Mesenteric fat pad (tissue), 1 donor: ENCODE measurements at places on chromosomes 7 and 10. TPM values are rescaled to one million over a fixed set of nuclear protein-coding genes. Genes with fewer than 3 reads are reported as not detected.
A peak's percentile ranks its signal among the peaks of the same experiment; 100 is the strongest.

- DNase-seq: no peak
Observed at GRCh38 chr7:36746347-36746746, 22.1 kb upstream of the AOAH start.

The HPSE2 gene
- total RNA-seq: 1.9 TPM

The RPEL1 gene
- not detected for total RNA-seq

GRCh38 chr10:97895915-97896314, 46.3 kb downstream of the GOLGA7B start:
- DNase-seq: no peak

- DNase-seq: no peak
Observed at GRCh38 chr7:132352800-132353199, 223.5 kb downstream of the PLXNA4 start.

DNA sequence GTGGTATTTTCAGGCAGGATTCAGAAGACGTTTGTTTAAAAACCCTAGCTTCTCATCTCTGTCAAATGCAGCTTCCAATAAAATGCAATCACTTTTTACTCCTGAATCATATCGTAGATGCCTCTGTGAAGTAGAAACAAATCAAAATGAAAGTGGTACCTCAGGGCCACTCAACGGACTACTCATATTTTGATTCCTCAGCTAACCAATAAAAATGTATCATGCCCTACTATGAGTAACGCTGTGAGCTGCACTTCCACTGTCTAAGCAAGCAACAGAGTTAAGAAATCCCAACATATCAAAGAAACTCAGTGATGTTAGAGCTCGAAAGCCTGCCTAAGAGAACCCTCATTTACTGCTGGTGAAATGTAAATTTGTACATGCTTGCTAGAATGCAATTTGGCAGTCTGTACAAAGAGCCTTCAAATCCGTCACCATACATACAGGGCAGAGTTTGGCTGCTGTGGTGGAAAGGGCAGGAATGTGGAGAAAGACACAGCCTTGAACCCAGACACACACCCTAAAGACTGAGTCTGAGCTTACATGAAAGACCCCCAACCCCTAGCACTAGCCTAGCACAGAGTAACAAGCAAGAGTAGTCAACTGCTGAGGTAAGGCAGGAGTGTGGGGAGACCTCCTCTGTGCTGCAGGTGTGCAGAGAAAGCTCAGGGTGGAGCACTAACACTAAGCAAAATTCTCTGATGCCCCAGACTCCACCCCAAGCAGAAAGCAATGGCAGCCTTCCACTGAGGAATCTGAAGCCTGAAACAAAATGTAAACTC, 151.5 kb downstream of the ANK3 start:
- no peak for DNase-seq

GRCh38 chr10:112213836-112214235, 30.3 kb upstream of the GPAM start:
- DNase-seq: no peak

GRCh38 chr10:118373786-118374185, 31.7 kb upstream of the FAM204A start:
- no peak for DNase-seq

GRCh38 chr10:96700374-96701099, 19.8 kb downstream of the PIK3AP1 start:
- DNase-seq: no peak

DNA sequence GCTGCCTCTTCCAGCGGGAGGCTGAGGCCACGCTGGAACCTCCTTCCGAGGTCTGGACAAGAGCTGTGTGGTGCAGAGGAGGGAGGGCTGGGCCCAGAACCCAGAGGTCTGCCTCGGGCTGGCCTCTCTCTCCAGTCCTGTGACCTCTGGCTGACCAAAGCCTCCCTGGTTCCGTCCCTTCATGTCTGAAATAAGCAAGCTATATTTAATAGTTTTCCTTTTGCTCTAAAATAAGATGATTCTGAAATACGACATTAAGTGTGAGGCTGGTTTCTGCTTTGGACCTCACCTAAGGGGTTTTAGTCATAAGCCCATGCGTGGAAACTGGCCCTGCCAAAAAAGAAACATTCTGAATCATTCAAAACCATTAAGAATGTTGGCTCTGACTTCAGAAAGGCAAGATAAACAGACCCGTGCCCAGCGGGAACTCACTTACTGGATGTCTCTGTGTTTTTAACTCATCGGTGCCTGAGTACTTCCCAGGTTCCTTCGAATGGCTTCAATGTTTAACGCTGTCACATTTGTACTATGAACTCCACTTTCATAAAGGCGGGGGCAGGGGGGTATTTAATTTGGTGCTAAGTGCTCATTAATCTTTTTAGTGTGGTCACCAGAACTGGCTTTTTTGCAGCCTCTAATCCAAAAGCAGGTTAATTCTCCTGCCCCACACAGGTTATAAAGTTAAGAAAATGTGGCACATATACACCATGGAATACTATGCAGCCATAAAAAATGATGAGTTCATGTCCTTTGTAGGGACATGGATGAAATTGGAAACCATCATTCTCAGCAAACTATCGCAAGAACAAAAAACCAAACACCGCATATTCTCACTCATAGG, 157.5 kb upstream of the KLF14 start:
- no peak for DNase-seq

DNA sequence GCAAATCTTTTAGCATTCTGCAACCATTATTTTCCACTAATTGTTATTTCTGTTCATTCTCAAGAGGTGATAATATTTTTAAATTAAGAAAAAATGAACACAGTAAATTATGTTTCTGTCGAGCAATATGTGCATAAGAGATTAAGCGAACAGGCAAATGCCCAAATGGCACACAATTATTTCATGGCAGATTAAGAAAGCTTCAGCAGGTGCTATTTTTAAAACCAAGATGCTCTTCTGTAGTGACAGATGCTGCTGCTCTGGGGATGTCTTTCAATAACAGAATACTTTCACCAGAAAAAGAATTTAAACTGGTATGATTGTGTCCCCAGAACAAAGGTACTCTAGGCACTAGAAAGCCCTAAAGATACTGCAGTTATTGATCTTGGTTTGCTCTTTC, 412.7 kb upstream of the SORCS1 start:
- no peak for DNase-seq

- no peak for DNase-seq
Observed at GRCh38 chr10:48285710-48286109, 11.2 kb upstream of the FRMPD2 start.

- DNase-seq: peak; percentile 12
Observed at GRCh38 chr7:66119245-66119850, 4.7 kb downstream of the CRCP start.

DNA sequence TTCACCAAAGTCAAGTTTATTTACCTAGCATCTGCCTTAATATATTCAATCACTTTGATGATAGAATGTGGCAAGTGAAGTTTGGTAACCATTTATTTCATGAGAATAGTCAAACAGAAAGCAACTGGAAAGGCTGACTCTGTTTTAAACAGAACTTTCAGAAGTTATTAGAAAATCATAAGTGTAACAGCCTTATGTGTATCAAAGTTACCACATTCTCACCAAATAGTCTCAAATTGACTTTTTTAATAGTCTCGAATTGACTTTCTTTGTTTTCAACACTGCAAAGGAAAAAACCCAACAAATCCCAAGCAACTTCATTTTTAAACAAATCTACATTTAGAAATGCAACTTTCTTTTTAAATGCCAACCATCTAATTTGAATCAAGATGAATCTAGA, 29.5 kb downstream of the NAMPT start:
- DNase-seq: no peak

- no peak for DNase-seq
Observed at GRCh38 chr7:311131-311680, 21.2 kb downstream of the FOXL3 start.

GRCh38 chr7:46058086-46058823, 137.2 kb upstream of the IGFBP3 start:
- no peak for DNase-seq

DNA sequence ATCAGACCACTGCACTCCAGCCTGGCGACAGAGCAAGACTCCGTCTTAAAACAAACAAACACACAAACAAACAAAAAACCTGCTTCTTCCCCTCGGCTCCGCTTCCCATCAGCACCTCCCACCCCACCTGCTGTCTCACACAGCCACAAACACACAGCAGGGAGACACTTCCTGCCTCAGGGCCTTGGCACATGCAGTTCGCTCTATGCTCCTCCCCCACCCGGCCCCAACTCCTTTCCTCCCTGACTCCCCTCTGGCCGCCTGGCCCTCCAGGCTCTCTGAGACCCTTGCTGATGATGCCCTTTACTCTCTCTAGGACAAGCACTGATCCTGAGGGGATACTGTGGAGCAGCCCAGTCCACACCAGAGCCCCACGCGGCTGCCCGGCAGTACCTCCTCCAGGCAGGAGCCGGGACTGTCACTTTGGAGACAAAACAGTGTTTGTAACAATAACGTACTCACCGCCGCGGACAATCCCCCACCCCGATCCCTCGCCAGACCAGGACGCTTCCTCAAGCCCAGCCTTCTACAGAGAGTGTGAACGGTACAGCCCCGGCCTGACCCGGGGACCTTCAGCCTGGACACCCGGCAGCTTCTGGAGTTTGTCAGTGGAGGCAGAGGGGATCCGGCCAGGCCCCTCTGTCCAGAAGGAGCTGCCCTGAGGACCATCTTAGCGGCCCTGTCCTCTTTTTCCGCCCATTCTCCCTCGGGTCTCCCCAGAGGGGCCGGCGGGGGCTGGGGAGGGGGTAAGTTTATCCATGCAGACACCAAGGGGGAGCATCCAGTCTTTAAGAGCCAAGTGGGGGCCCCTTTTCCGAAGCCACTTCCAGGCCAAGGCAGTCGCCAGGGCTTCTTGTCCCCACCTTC, 50.0 kb upstream of the GTF2IRD1 start:
- DNase-seq: no peak

The STAG3 gene
- 0.45 TPM for total RNA-seq

DNA sequence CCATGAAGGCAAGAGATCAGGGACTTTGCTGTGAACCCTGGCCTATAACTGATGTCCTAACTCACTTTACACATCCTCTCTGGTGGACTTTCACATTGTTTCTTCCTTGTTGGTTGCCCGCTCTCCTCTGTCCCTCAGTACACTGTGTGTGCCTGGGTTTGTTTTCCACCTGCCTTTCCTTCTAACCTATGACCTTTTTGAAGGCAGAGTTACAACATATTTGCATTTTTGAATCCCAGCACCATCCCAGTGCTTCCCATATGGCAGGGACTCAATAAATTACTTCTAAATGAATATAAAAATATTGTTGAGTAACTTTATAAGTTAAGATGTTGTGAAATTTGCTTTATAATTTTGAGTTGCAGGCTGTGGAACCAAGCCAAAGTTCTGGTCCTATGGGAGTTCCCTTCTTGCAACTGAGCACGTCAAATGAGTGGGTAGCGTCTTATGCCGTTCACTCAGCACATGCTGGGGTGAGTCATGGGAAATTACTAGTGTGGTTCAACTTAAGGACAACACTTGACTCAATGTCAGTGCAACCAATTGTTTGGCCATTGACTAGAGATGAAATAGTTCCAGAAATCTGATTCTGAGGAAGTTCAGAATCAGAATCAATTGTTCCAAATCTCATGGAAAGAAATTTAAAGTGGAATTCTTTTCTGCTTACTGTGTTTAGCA, 250.9 kb downstream of the TWIST1 start:
- DNase-seq: no peak

DNA sequence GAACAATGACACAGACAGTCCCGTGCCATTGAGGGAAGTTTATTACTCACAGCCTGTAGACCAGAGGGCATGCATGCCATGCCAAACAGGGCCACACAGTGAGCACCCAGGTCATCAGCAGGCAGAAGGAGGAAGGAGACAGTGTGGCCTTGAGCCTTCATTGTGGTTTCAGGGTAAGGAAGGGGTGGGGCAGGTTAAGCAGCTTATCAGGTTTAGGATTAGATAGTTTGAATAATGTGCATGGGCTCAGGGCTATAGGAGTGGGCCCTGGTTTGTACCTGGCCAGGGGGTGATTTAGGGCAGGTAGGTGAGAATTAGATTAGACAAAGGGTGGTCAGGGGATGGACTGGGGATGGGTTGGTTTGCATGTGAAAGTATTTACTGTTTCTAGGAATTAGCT, 67.9 kb downstream of the ADCY1 start:
- peak; percentile 39 for DNase-seq

- no peak for DNase-seq
Observed at GRCh38 chr10:6464862-6465430, 115.1 kb downstream of the PRKCQ start.

DNA sequence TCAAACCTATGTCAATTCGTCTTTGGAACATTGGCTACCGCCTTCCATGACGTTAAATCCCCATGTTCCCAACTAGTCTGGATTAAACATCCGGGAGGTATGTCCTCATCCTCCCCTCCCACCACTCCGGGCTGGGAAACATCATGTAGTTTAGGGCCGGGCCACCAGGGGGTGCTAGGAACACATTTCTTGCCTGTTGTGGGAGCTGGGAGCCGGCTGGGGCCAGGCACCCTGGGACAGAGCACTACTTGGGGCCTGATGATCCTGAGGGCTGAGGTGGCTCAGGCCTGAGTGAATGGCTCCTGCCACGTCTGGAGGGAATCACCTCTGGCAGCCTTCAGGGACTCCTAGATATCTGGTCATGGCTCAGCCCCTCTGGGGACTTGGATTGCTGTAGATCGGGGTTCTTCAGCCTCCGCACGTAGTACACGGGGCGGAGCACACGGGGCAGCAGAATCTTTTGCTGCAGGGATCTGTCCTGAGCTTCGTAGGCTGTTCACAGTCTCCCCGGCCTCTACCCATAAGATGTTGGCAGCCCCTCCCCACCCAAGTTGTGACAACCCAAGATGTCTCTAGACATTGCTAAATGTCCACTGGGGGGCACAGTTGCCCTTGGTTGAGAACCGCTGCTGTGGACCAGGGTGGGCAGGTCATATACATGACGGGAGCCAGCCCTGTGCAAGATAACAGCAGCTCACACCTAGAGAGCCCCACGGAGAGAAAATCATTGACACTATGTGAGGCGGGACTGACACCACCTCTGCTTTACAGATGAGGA, 141.2 kb upstream of the ZNF716 start:
- DNase-seq: no peak

DNA sequence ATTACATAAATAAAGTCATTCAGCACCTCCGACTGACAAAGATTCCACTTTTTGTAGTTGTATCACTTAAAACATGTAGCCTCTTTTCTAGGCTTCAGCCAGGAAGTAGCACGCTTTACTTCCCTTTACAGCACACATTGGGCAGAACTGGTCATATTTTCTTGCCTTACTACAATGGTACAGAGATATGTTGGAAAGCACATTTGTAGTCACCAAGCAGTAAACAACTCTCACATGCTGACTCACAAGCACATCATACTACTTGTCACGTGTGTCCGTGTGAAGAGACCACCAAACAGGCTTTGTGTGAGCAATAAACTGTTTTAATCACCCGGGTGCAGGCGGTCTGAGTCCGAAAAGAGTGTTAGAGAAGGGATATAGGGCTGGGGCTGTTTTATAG, 1071.8 kb downstream of the DNAJB9 start:
- no peak for DNase-seq

The KCNMA1 gene
- total RNA-seq: 20.6 TPM

The UNCX gene
- not detected for total RNA-seq

GRCh38 chr7:117231047-117231359, 91.9 kb downstream of the WNT2 start:
- no peak for DNase-seq

The RHOBTB1 gene
- 22.6 TPM for total RNA-seq

- DNase-seq: no peak
Observed at GRCh38 chr10:30374353-30374752, 25.3 kb upstream of the MTPAP start.

- DNase-seq: no peak
Observed at GRCh38 chr7:74655324-74655723, 2.2 kb upstream of the GTF2I start.
